ENCODE measurements at places on chromosomes 6 and 20.
A peak's percentile ranks its signal among the peaks of the same experiment; 100 is the strongest.

DNA sequence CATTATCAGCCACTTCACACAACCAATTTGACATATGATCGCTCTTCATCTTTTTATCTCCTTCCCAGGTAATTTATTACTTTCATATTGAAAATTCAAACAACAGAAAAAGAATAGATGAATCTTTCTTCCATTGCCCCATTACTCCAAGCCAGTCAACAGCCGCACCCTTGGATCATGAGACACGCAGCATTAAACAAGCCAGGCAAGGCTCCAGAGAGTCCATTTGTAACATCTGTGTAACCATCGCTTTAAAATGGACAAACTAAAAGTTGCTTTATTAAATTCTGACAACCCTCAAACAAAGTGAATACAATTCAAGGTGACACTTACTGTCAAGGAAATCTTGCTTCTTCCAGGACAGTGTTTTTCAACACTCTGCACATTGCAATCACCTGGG is 200.3 kb downstream of the EPM2A start:
- DNase-seq: no peak

GRCh38 chr6:88983532-88983931 is 20.1 kb upstream of the RNGTT start:
- peak; percentile 60 for DNase-seq

DNA sequence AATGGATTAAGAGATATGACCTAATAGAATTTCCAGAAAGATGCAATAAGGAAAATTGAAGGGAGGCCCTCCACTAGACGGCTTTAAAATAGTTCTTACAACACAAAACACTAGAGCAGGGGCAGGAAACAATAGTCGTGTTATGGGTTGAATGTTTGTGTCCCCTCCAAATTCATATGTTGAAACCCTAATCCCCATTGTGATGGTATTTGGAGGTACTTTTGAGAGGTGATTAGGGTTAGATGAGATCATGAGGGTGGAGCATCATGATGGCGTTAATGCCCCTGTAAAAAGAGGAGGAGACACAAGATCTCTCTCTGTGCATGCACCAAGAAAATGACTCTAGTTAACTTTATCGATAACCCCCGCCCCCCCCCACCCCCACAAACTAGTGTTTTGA is 104.0 kb upstream of the HMGN3 start:
- DNase-seq: no peak

DNA sequence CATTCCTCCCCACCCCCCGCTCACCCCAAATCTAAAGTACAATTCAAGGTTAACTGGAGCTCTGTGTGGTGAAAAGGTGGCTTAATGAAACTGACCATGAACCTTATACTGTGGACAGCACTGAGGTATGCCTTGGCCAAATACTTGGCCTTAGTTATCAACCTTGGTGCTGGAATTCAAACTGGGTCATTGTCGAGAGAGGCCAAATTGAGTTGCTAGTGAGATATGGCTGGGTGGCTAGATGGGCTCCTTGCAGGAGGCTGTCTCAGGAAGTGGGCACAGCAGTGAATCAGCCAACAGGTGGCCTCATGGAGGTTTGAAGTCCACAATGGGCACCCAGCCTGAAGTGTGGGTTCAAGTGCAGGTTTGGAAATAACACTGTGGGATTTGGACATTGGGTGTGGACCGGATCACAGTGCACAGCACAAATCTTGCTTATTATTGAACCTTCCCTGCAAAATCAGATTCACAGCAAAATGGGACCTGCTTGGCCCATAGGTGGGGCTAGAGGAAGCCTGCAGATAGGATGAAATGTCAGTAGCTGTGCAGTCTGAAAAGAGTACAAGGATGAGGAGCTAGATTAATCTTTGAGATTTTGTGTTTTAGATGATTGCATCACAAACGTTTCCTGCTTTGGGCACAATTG is 5.6 kb upstream of the BTBD3 start:
- peak; percentile 54 for DNase-seq

GRCh38 chr6:100088009-100088408 is 94.0 kb upstream of the MCHR2 start:
- no peak for DNase-seq

GRCh38 chr6:72976484-72976883 is 248.8 kb downstream of the KHDC1L start:
- DNase-seq: no peak

GRCh38 chr6:156977527-156978291 is 200.5 kb downstream of the ARID1B start:
- no peak for DNase-seq

DNA sequence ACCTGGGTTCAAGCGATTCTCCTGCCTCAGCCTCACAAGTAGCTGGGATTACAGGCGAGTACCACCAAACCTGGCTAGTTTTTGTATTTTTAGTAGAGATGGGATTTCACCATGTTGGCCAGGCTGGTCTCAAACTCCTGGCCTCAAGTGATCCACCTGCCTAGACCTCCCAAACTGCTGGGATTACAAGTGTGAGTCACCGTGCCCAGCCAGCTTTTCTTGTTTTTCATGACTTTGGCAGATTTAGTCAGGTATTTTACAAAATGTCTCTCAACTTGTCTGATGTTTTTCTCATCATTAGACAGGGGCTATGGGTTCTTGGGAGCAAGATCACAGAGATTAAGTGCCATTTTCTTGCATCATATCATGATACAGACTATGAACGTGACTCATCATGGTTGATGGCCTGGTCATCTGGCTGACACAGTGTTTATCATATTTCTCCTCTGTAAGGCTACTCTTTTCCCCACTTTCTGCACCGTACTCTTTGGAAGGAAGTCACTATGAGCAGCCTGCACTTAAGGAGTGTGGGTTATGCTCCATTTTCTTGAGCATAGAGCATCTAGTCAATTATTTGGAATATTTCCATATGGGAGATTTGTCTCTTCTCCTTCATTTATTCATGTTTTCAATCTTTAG is 67.8 kb downstream of the RNF182 start:
- no peak for DNase-seq

DNA sequence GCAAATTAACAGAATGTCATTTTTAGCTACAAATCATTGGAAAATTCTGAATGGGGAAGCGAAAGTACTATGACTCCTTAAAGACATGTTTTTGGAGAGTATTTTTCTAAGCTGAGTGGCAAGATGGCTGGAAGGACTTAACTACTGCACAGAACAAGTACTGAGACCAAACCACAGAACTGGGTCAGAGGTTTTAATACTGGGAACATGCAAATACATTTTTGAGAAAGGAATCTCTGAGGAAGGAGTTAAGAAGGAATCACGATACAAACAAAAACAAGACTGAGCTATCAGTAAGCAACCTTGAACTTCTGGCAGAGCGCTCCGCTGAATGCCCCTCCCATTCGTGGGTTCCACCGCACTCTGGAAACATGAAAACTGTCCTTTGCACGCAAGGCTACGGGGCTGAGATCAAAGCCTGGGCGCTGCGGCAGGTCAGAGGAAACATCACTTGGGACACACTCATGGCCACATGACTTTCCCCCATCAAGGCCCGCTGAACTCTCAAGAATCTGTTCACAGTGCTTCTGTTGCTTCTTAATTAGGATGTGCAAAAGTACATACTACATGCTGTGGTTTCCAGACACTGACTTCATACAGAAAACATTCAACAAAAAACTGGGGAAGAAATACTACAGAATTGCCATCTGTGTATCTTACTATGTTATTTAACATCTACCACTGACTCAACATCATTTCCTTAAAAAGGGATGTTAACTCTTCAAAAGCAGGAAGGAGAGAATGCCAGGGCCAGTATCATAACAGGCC is 27.8 kb downstream of the SLC23A2 start:
- DNase-seq: peak; percentile 89

- DNase-seq: no peak
Observed at GRCh38 chr20:3246682-3247081, 7.7 kb upstream of the SLC4A11 start.

- no peak for DNase-seq
Observed at GRCh38 chr6:41748542-41748941, 1.3 kb upstream of the PGC start.

DNA sequence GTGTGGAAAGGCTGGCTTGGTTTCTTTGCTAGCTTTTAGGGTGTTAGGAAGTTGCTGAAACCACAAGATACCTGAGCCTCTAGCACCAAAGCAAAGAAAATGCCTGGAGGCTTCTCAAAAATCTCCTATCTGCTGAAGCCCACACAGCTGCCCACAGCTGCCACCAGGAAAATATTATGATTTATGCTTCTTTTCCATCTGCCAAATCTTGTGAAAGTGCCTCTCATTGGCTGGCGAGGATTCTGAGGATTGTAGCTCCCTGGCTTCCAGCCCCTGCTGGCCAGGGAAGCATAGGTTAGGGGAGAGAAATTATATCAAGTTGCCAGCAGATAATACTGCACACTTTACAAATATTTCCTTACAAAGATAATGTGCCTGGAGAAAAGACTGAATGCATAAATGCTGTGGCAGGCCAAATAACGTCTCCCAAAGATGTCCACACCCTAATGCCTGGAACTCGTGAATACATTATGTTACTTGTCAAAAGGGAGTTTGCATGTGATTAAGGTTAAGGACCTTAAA is 98.4 kb downstream of the MRPL14 start:
- no peak for DNase-seq

DNA sequence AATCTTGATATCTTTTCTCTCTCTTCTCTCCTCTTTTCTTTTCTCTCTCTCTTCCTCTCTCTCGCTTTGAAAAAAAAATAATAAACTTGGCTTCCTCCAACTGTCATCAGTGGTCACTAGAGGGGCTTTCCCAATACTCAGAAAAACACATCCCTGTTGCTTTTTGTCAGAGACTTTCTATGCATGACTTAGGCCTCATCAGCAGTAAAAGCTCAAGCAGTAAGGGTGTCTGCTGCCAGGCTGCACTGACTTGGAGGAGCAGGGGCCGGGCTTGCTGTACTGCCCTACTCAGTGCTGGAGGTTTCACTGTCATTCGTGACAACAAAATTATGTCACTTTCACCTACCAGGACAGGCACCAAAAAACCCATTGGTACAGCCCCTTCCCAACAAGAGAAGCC is 272.0 kb downstream of the ADGB start:
- DNase-seq: peak; percentile 90

DNA sequence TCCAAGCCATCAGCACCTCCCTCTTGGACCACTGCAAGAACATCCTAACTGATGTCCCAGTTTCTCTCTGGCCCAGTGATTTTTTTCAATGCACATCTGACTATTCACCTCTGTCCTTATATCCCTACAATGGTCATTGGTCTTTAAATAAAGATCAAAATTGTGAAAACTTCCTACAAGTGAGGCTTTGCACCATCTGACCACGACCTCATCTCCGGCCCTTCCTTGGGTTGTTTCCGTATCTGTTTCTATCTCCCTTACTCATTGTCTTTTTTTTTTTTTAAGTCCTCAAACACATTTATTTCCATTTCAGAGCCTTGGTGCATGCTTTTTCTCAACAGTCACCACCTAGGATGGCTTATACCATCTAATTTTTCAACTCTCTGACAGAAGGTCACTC is 88.1 kb downstream of the IPCEF1 start:
- DNase-seq: no peak

- DNase-seq: peak; percentile 84
Observed at GRCh38 chr6:45714741-45715507, 300.7 kb downstream of the CLIC5 start.

DNA sequence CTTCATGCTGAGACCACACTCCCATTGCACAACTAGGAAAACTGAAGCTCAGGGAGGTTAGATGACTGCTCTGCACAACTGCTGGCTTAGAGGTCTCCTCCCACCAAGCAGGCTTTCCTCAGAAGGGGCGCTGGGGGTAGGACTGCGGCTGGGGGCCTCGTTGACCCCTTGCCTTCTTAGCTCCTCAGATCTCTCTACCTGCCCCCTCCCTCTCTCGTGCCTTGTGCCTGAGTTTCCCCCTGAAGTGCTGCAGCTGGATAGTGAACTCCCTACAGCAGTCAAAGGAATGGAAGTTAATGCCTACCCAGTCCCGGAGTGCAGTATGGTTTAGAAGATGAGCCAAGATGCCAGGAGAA is 149.8 kb downstream of the GRM4 start:
- DNase-seq: no peak

GRCh38 chr6:145699462-145699861 is 35.9 kb downstream of the EPM2A start:
- DNase-seq: no peak

- DNase-seq: peak; percentile 95
Observed at GRCh38 chr6:110421749-110422443, 6.5 kb upstream of the DDO start.

DNA sequence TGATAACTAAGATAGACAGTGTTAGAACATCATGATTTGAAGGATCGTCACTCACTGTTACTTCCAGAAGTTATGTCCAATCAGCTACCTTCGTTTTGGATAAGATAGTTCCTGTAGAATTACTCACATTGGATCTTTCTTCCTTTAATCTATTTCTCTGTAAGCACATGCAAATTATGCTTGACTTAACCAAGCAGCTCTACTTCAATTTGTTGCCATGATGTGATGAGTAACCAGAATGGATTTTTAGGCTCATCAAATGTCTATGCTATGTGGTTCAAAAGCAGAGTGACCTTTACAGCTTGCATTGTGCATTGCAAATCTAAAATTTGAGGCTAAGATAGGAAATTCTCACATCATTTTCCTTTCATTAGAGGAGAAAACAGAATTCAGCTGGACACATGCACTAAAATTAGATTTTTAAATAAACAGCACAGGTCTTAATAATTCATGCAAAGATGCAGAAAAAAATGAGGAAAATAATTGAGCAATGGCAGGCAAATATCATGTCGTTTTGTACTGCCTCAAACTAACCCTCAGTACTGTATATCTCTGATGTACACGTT is 76.7 kb upstream of the ZFP64 start:
- DNase-seq: no peak

- DNase-seq: no peak
Observed at GRCh38 chr6:168155821-168156741, 77.1 kb upstream of the FRMD1 start.

DNA sequence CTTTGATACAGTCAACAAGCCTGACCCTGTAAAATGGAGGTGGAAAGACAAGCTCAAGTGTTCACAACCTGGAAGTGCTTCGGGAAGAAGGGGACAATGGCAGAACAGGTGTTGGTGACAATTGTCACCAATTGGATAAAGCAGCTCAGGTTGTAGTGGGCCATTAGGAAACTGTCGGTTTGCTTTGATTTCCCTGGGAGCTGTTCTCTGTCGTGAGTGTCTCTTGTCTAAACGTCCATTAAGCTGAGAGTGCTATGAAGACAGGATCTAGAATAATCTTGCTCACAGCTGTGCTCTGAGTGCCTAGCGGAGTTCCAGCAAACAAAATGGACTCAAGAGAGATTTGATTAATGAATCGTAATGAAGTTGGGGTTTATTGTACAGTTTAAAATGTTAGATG is 15.0 kb downstream of the CCR6 start:
- no peak for DNase-seq

GRCh38 chr20:10563935-10564492 is 109.8 kb downstream of the JAG1 start:
- DNase-seq: no peak

DNA sequence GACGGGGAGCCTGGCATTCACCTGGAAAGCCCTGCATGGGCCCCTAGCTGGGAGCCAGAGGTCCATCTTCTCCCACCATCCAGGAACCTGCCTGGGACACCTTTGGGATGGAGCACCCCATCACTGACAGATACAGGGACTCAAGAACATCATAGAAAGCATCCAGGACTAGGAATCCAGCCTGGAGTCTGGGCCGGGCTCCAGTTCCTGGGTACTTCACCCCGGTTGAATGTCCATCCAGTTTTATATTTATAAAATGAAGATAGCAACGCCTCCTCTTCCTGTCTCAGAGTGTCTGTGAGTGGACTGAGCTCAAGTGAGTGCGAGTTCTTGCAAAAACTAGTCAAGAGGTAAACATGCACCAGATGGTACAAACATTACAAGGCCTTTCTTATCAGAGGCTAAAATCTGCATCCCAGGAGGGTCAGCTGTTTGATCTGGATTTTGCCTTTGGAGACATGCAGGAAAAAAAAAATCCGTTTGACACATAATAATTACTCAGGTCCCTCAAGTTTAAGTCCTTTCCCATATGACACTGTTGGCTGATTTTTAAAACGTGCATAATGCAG is 27.4 kb downstream of the ZC3H12D start:
- DNase-seq: no peak

Data from common myeloid progenitor, CD34-positive (primary cell).